ENCODE measurements at places on chromosomes 11 and 22. TPM values are rescaled to one million over a fixed set of nuclear protein-coding genes. Genes with fewer than 3 reads are reported as not detected.

C22orf31 gene
- not detected for total RNA-seq

GRCh38 chr22:30863081-30863833, 105.3 kb downstream of the MORC2 start:
- no peak for DNase-seq

DNA sequence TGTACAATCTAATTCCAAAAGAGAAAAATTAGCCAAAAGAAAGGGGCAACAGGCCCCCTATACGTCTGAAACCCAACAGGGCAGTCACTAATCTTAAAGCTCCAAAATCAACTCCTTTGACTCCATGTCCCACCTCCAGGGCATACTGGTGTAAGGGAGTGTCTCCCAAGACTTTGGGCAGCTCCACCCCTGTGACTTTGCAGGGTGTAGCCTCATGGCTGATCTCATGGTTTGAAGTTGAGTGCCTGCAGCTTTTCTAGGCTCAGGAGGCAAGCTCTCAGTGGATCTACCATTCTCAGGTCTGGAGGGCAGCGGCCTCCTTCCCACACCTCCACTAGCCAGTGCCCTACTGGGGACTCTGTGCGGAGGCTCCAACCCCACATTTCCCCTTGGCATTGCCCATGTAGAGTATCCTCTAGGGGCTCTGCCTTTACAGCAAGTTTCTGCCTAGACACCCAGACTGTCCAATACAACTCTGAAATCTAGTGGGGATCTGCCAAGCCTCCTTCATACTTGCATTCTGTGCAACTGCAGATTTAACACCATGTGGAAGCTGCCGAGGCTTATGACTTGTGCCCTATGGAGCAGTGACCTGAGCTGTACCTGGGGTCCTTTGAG, 94.5 kb downstream of the TRIM29 start:
- DNase-seq, result no peak

DNA sequence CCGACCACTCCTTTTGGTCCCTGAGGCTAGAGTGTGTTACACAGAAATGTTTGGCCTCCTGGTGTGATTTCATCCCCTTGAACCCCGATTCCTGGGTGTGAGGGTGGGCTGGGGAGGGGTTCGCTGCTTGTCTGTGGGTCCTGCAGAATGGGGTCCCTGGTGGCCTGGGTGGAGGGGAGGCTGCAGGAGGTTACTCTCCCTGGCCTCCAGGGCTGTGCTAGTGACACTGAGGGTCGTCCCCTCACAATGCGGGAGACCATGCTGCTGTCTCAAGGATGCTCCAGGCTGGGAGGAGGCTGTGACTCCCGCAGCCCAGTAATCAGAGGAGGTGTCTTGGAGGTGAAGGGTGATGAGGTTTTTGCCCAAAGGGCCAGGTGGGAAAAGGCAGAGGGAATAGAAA, 17.0 kb upstream of the OMP start:
- no peak for DNase-seq

DNA sequence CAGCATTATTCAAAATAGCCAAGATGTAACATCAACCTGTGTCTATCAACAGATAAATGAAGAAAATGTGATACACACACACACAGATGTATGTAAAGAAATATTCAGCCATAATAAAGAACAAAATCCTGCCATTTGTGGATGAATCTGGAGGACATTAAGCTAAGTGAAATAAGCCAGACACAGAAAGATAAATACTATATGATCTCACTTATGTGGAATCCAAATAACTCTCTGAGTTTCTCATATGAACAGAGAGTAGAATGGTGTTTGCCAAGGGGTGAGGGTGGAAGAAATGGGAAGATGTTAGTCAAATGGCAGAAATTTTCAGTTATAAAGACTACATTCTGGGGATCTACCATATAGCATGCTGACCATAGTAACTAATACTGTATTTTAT, 224.2 kb downstream of the GUCY1A2 start:
- DNase-seq, result peak; percentile 17

MYRF gene
- total RNA-seq, result 2.6 TPM

DNA sequence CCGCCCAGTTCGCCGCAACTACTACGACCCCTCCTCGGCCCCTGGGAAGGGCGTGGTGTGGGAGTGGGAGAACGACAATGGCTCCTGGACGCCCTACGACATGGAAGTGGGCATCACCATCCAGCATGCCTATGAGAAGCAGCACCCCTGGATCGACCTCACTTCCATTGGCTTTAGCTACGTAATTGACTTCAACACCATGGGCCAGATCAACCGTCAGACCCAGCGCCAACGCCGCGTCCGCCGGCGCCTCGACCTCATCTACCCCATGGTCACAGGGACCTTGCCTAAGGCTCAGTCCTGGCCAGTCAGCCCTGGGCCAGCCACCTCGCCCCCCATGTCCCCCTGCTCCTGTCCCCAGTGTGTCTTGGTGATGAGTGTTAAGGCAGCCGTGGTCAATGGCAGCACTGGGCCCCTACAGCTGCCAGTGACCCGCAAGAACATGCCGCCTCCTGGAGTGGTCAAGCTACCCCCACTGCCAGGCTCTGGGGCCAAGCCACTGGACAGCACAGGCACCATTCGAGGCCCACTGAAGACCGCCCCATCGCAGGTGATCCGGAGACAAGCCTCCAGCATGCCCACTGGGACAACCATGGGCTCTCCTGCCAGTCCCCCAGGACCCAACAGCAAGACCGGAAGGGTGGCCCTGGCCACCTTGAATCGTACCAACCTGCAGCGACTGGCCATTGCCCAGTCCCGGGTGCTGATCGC, 10.0 kb downstream of the DTX4 start:
- no peak for DNase-seq

DNA sequence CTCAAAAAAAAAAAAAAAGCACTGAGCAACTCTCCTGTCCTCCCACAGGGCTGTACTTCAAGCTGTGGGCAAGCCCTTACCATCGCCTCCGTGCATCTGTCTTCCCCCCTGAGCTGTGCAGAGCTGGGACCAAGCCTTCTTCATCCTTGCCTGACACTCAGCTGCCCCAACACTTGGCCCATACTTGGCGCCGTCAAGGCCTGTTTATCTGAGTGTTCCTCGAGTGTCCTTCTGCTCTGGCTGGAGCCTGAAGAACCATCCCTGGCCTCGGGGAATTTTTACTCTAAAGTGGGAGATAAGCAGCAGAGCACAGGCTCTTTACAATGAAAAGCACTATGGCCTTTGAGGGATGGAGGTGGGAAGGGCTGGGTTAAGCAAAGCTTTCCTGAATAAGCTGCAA, 1.6 kb upstream of the TIRAP start:
- no peak for DNase-seq

CD6 gene
- total RNA-seq, result not detected

GRCh38 chr22:22756109-22756508, 111.7 kb downstream of the GGTLC2 start:
- no peak for DNase-seq

LINC01488 gene
- not detected for total RNA-seq

- DNase-seq, result peak; percentile 47
Measured at GRCh38 chr11:706439-706956, 467 bp downstream of the EPS8L2 start.

DNA sequence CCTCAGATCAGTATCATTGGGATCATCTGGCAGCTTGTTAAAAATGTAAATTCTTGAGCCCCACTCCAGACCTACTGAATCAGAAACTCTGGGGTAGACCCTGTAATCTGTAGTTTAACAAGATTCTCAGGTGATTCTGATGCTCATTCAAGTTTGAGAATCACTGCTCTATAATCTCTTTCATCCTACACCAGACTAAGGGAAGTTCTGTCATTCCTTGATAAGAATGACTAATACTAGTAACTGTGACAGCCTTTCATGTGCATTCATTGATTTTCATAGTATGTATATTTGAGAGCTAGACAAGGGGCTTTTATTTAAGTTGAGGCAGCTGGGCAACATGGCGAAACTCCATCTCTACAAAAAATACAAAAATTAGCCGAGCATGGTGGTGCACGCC, 30.0 kb downstream of the NAT10 start:
- no peak for DNase-seq

C11orf98 gene
- total RNA-seq, result 23.7 TPM

DNA sequence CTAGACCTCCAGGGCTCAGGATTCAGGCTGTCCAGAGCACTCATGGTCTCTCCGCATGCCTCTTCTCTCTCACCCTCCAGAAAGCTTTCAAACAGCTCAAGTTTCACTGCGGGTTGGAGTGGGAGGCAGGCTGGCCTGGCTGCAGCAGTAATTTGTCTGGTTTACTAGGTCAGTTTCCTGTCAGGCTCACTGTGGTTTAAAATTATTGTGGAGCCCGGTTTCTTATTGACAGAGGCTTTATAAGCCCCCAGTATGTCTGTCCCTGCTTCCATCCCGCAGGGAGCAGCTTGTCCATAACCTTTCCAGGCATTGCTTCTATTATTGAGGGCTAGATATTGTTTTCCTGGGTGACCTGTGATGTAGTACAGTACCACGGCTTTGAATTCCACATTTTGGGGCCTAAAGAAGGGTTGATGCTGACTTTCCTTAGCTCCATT, 235.3 kb upstream of the SORL1-AS1 start:
- peak; percentile 62 for DNase-seq

- no peak for DNase-seq
Measured at GRCh38 chr11:96097844-96098421, 174.0 kb upstream of the MTMR2 start.

PRG3 gene
- not detected for total RNA-seq

MRGPRX4 gene
- not detected for total RNA-seq

HTR3A gene
- total RNA-seq, result not detected

DNA sequence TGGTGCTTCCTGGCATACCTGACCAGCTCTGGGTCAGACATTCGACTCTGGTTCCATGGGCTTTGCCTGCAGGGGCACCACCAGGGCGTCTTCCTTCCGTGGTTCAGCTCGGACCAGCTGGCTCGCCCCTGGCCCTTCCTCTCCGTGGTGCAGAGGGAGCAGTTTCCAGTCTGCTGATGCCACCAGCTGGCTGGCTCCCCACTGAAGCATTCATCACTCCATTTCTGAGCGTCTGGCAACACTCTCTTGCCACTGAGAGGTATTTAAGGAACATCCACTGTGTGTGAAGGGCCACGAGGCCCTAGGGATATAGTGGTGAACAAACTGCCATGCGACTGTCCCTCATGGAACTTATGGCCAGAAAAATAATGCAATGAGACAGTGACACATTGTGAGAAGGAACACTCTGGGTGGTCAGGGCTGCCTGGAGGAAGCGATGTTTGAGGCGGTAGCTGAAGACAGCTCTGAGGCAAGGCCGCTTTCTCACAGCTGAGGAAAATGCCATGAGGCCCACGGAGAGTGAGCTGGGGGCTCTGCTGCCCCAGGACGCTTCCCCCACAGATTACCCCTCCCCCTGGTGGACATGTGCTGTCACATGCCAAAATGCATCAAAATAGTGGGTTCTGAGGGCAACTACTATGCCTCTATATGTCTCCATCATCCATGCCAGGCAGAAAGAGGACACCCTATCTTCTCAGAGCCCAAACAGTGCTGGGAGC, 44.9 kb upstream of the ARFGAP3 start:
- DNase-seq, result no peak

GAL3ST3 gene
- not detected for total RNA-seq

WNT11 gene
- under 0.01 TPM for total RNA-seq

DNA sequence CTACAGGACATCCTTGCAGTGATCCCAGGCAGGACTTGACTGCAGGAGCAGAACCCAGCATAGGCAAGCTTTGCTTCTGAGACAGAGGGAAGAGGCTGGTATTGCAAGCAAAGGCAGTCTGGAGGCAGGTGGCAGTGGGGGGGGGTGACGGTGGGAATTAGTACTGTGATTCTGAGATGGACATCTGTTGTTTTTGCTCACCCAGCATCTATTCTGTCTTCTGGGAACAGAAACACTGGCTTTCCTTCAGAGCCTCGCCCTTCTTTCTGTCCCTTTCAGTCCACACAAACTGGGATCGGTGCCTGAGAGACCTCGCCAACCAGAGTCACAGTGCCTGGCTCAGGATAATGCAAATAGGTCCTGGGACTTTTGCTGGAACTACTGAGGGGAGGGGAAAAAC, 31.2 kb upstream of the RASL10A start:
- no peak for DNase-seq

GRCh38 chr11:27088353-27088752, 47.7 kb downstream of the BBOX1 start:
- peak; percentile 65 for DNase-seq

DDIAS gene
- 1.9 TPM for total RNA-seq

GRCh38 chr11:83649528-83649855, 363.3 kb upstream of the CCDC90B start:
- DNase-seq, result no peak

DNA sequence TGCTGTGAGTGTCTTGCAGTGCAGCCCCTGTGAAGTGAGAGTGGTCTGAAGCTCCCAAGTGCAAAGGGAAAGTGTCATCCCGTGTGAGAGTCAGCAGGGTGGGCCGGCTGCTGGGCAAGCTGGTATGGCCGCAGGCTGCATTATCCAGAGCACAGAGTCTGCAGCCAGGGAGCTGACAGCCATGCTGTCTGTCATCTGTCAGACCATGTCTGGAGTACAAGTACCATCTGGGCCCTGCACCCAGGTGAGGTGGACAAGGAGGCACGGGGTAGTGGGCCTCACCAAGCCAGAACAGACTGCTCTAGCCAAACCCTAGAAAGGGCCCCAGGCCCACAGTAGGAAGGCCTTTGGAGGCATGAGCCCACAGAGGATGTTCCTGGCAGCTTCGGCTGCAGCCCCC, 20.2 kb downstream of the LMO1 start:
- no peak for DNase-seq

DNA sequence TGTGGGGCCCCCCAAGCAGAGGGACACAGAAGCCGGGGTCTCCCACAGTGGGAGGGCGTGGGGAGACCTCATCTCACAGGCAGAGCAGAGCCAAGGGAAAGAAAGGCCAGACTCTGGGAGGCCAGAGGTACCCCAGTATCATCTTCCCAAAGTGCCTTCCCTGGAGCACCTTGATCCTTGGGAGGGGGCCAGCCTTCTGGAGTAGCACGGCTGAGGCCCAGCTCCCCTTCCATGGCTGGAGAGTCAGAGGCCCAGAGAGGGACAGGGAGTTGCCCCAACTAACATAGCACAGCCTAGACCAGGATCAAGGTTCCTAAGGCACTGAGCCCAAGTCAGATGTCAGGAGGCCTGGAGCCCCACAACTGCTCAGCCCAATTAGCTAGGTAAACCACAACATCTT, 50.6 kb downstream of the ELFN2 start:
- DNase-seq, result no peak

DNA sequence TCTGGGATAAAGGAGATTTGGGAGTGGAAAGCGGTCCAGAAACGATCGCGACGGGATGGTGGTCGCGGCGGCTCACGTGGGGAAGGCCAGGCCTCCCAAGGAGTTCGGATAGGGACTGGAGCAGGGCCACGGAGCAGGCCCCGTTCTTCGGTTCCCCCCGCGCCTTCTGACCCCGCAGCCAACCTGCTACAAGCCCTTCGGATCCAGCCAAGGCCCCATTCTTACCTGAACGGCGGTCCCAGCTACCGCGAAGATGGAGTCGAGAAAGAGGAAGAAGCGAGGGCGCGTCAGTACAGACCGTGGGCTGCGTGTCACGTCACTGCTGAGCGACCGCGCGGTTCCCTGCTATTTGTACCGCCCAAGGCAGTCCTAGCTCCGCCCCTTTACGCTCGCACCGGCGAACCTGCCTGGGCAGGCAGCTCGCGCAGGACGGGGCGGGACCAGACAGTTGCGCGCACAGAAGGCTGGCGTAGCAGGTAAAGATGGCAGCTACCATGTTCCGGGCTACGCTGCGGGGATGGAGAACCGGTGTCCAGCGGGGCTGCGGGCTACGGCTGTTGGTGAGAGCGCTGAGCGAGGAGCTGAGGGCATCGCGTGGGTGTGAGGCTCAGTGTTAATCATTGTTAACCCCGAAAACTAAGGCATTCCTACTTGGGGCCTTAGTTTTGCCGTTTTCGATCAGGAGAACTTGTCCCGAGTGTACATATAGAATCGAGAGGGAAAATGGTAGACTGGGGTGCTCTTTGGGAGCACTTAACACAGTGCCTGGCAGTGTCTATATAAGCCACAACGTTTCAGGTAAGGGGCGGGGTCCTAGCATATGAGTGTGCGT, at the start of the genes FAU and MRPL49:
Gene FAU (minus strand): TSS at position 270 of the 832 bp plus-strand sequence. CDS start 321 bp downstream, outside the sequence.
Gene MRPL49 (plus strand): TSS at position 457 of the 832 bp plus-strand sequence. CDS start 26 bp downstream, at position 483.
- peak; percentile 97 for DNase-seq
